ENCODE measurements at places on chromosomes 1 and 21.
A peak's percentile ranks its signal among the peaks of the same experiment; 100 is the strongest.

GRCh38 chr1:204348722-204349121 is 11.0 kb downstream of the PLEKHA6 start:
- no peak for DNase-seq

DNA sequence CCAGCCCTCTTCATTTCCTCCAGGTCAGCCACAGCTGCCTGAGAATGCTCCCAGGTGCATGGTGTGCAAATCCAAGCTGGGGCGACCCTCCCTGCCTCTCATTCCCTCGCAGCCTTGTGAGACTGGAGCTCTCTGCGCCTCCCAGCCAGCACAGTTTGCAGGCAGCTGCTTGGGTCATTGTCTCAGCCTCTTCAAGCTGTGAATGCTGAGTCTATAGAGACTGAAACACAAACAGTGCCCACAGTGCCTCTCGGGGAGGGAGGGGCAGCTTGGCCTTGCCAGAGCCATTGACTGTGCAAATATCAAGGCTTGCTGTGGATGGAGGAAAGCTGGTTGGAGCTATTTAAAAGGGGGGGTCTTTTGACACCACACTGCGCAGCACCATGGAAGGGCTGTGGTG is 10.6 kb downstream of the PLXNA2 start:
- DNase-seq: no peak

GRCh38 chr1:62281922-62282555 is 37.2 kb downstream of the KANK4 start:
- no peak for DNase-seq

DNA sequence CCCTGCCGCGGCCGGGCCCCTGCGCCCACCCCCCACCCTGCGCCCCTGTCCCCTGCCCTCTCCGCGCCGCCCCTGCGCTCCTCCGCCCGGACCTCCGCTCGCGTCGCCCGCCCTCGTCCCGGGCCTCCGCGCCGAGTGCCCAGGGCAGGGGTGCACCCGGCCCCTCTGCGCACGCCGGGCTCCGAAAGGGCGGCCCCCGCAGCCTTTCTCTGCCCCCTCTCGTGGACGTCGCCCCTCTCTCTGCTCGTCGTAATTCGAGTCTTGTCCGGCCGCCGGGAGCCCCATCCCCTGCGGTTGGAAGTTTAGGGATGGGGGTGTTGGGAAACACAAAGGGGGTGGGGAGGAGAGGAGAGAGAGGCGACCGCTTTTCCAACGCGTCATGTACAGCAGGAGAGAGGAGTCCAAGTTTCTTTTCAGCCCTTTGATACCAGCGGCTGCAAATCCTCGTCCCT is 407 bp downstream of the GALNT2 start:
- peak; percentile 44 for DNase-seq

- no peak for DNase-seq
These were observed 17.1 kb upstream of the ESRRG start for GRCh38 chr1:216740331-216740730.

DNA sequence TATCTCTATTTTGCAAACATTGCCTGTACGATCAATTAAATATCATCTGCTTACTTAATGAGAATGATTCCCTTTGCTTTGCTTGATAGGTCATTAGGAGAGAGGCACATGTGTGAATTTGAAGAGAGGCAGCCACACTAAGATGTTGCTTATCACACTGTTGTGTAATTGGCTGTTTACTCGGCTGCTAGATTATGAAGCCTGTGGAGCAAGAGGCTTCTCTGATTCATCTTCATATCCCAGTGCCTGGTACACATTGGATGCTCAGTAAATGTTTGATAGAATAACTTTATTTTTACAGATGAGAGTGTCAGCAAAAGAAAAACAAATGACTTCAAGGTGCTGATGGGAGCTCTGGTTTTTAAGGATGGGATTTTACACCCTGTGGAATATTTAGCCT is 156.2 kb upstream of the C8B start:
- no peak for DNase-seq
